ENCODE measurements at places on chromosomes 13 and 19.

DNA sequence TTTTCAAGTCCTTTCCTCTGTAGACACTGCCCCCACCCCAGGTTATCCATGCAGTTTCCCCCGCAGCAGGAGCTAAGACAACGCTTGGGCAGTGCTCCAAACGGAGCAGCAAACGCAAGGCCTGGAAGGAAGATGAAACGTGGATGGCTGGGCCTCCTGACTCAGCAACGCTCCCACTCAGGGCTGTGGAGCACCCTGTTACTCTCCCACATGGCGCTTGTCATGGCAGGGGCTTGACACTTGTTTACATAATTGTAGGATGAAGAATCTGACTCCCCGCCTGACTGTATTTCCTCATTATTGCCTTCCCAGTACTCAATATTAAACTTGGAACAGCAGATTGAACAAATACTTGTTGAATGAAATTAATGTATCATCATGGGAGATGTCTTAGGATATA lies 799 bp upstream of the C1QTNF9B start:
- no peak for DNase-seq

DNA sequence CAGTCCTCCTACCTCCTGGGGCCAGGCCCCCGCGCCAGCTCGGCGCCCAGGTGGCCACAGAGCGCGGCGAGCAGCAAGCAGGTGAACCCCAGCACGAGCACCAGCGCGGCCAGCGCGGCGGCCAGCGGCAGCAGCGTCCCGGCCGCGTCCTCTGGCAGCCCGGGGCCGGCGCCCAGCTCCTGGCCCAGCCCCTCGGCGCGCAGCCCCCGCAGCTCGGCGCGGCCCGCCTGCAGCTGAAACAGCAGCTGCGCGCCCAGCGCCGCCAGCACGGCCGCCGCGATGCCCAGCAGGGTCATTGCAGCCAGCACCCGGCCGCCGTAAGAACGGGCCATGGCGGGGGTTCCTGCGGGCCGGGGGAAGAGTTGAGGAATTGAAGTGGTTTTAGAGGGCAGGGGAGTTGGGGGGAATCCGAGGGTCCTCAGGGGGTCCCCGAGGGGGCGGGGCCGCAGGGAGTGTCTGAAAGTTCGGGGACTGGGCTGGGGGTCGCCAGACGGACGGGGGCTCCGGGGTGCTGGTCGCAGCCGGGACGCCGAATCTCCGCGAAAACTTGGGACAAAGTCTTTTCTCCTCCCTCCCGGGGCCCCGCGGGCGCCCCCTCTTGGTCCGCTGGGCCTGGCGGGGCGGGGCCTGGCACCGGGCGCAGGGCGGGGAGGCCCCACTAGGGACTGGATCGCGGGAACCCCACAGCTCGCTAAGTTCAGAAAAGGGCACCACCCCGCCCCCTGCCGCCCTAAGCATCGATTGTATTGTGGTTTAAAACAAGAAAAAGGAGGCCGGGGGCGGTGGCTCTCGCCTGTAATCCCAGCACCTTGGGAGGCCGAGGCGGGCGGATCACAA lies at the start of gene TMEM221:
TSS of gene TMEM221 (minus strand) at position 538 of the 837 bp plus-strand sequence. CDS start at position 332, 206 bp downstream.
- peak; percentile 21 for DNase-seq

DNA sequence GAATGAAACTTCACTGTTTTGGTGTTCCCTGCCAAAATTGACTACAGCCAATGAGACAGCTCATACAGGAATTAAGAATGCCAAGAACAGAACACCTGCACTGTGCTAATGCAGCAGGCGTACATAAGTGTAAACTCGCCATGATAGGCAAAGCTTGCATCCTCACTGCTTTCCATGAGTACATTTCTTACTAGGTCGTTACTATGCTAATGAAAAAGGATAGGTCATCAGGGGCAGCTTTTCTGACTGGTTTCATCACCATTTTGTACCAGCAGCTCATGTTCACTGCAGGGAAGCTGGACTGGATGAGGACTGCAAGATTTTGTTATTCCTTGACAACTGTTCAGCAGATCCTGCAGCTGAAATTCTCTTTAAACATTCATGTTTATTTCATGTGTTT lies 1383.8 kb downstream of the EFNB2 start:
- DNase-seq: no peak

- DNase-seq: no peak
Observed at GRCh38 chr13:110067355-110068175, 239.4 kb downstream of the COL4A1 start.

DNA sequence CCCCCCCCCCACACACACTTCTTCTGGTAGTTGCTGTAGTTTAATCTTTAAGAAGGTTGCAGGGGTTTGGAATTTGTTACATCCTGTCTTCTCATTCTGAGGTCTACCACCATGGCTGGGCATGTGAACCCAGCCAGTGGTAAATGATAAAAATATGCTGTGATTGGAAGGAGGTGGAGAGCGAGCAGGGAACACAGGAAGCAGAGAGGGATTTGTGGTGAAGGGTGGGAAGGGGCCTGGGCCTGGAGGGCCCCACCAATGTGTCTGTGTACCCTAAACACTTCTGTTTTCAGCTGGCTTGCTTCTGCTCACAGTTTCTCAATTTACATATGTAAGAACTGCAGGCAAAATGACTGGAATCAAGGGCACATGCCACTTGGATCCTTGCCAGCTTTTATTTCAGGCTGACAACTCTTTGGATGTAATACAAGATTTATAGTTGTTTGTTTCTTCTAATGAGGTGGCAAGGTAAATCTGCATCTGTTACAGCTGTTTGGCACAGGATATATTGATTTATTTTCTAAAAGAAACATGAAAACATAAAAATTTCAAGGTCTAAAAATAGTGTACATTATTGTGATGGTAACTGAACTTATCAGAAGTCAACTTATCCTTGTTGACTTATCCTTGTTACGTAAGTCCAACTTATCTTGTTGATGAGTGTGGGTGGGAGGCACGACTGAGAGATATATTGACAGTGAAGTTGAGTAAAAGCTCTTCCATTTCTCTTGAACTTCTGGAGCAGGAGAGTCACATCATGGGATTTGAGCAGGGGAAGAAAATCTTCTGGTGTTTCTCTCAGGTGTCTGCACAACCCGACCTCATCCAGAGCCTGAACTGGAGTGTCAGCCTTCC lies 313.2 kb downstream of the SHISA2 start:
- no peak for DNase-seq

DNA sequence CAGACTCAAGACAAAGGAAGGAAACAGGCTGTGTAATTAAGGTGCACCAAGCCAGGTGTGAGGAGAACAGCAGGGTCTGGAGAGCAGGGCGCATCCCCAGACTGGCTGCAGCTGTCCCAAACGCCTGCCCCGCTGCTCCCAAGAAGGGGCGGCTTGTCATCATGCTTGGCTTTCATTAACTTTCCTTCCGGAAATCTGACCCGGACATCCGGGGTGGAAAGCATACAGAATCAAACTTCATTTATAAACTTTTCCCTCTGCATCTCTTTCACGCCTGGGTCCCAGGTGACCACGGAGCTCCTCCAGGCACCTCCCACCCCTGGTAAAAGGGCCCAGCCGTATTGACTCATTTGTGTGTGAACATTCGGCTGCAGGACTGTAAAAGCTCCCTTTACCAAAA lies 31.7 kb downstream of the TSHZ3 start:
- no peak for DNase-seq

DNA sequence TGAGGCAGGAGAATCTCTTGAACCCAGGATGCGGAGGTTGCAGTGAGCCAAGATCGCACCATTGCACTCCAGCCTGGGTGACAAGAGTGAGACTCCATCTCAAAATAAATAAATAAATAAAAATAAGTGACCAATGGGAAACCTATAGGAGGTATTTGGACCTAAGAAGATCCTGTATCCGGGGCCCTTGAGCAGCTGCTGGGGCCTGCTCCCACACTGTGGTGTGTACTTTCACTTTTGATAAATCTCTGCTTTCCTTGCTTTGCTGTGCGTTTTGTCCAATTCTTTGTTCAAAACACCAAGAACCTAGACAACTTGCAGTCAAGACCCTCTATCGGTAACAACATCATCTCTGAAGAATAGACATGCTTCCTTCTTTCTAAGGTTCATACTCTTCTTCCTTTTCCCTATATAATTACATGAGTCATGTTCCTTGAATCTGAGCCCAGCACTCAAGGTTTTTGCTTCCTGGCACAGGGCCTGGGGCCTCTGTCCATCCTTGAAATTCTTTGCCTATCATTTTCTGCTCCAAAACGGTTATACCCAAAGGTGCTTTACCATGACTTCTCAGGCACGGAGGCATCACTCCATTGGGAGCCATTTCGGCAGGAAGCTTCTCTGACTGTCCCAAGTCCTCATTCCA lies 14.2 kb upstream of the PNMA8C start:
- DNase-seq: no peak

Data from stimulated activated CD8-positive, alpha-beta memory T cell treated with anti-CD3 and anti-CD28 coated beads, Interleukin-4, amount 100 ng/mL, for 1 hour (primary cell).